Activated T-cell treated with anti-CD3 and anti-CD28 coated beads for 48 hours (primary cell): ENCODE measurements at places on chromosomes 4 and X.

DNA sequence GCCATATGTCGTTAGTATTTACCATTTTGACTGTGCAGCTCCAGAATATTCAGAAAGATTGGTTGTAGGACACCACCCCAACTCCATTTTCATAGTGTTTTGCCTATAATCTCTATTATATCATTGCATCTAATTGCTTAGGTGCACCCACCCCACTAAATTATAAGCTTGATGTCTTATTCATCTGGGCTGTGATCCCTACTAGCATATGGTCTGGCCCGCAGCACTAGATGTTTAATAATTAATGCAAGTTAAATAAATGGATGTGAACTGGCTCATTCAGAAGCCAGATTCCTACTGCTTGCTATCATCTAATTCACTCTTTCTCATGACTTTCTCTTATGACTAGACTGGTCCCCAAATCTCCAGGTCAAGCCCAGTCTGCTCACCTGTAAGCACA is 143.5 kb downstream of the RELL1 start:
- no peak for DNase-seq

GRCh38 chr4:42364266-42365053 is 32.8 kb upstream of the SHISA3 start:
- no peak for DNase-seq

DNA sequence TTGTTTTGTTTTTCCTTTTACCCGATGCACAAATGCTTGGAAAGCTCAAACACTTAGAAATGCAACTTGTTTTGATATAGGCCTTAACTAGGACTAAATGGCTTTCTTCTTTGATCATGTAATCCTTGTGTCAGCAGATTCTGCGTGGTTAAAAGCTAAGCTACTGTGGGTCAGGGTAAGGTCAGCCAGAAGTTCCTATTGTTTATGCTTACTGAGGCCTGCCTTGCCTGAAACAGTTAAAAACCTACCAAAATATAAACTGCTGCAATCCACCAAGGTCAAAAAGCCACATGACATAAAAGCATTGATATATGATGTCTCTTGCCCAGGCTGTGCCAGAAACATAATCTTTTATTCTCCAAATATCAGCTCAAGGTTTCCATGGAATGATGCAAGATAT is 223.4 kb downstream of the FAM47B start:
- no peak for DNase-seq

DNA sequence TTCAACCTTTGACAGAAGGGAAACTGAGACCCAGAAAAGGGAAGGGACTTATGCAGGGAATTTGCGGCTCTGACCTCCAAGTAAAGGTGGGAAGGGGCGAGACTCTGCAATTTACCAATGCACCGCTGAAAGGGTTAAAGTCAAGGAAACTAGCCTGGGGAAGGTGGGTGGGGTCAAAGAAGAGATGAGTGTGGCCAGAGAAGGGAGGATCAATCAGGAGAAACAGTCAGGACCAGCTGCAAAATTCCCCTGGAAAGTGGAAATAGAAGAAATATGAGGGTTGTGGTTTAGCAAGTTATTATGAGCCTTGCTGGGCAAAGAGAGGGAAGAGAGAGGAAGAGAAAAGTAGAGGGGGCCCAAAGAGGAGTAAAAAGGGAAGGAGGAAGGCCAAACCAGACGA is 30.5 kb downstream of the STARD8 start:
- no peak for DNase-seq

DNA sequence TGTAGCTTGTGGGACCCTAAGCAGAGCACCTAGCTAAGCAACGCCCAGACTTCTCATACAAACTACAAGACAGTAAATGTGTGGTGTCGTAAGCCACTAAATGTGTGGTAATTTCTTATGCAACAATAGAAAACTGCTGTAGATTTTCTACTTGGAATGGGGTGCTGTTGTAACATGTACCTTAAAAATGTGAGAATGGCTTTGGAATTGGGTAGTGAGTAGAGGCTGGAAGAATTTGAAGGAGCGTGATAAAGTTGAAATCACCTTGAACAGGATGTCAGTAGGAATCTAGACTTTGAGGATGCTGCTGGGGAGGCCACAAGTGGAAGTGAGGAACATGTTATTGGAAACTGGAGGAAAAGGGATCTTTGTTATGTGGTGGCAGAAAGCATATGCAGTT is 43.2 kb upstream of the FUNDC1 start:
- no peak for DNase-seq

GRCh38 chrX:118904664-118905063 is 69.8 kb upstream of the LONRF3 start:
- no peak for DNase-seq

GRCh38 chr4:67785528-67785927 is 31.3 kb upstream of the GNRHR start:
- no peak for DNase-seq

DNA sequence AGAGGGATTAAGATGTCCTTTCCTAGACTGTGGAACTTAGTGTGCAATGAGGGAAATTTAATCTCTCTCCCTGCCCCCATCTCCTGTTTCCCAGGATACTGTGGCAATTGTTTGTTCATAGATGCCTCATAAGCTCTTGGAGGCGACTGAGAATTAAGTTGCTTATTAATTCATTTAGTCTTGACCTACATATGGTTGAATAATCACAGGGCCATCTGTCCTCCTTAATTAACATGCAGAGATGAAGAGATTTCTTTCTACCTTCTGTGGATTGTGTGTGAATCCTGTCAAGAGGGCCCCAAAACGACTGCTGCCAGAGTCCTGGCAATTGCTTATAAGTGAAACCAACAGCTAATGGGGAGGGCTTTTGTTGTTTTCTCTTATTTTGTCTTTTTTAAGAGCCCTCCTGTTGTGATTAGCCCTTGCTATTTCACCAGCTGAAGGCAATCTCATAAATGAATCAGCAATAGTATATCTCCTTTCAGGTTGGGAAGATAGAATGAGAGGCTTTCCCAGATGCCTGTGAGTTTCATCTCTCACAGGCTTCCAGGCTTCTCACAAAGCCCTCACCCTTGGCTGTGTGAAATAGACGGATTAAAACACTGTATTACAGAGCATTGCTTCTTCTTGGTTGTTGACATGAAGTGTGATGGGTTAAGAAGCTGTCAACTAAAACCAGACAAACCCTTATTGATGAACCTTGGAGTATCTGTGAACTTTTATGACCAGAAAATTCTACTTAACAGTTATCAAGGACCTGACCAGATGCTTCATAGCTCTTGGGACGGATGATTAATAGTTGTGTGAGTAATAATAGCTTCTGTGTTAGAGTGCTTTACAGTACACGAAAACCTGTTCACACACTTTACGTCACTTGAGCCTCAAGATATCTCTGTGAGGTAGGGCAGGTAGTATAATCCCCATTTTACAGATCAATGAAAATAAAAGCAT is 58.5 kb downstream of the PGRMC2 start:
- no peak for DNase-seq

GRCh38 chrX:18755651-18756050 is 48.2 kb downstream of the PPEF1 start:
- DNase-seq: no peak

- DNase-seq: no peak
Observed at GRCh38 chr4:145880355-145880960, 58.2 kb downstream of the ZNF827 start.

- DNase-seq: no peak
Observed at GRCh38 chr4:15506464-15506863, 36.8 kb downstream of the CC2D2A start.

DNA sequence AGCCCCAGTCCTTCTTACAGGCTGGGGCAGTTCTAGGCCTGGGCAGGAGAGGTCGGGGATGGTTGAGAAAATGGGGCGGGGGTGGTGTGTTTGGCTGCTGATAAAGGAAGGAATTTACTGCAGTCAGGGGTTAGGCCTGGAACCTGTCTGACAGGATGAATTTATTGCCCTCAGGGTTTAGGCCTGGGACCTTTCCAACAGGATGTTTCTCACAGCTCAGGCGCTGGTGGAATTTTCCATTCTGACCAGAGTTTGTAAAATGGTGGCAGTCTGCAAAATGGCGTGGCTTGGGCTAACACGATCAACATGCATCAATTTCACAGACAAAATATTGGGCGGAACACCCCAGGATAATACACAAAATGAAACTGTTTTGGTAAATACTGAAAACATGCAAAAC is 83.5 kb upstream of the SPIN4 start:
- DNase-seq: no peak

DNA sequence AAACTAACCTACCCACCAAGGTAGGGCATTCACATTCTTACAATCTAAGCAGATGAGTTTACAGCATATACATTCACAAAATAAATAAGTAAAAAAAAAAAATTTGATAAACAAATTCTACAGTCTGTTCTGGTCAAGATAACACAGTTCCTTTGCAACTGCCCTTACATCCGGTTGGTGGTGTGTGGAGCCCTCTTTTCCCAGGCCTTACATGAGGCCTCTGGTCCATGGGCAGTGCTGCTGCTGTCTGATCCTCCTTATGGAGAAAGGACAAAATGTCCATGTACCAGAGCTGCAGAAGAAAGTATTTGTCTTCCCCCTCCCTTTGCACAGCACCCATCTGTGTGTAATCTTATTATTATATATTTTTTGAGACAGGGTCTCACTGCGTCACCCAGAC is 2.2 kb upstream of the SEPTIN11 start:
- DNase-seq: no peak

DNA sequence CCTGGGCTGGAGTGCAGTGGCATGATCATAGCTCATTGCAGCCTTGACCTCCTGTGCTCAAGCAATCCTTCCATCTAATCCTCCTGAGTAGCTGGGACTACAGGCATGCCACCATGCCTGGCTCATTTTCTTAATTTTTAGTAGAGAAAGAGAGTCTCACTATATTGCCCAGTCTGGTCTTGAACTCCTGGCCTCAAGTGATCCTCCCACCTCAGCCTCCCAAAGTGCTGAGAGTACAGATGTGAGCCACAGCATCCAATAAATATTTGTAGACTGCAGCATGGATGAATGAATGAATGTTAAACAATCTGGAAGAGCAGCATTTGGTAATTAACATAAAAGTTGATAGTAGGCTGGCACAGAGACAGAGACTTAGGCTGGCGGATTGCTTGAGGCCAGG is 20.0 kb downstream of the KLB start:
- no peak for DNase-seq

- no peak for DNase-seq
Observed at GRCh38 chr4:84678976-84679744, 96.2 kb downstream of the CDS1 start.

DNA sequence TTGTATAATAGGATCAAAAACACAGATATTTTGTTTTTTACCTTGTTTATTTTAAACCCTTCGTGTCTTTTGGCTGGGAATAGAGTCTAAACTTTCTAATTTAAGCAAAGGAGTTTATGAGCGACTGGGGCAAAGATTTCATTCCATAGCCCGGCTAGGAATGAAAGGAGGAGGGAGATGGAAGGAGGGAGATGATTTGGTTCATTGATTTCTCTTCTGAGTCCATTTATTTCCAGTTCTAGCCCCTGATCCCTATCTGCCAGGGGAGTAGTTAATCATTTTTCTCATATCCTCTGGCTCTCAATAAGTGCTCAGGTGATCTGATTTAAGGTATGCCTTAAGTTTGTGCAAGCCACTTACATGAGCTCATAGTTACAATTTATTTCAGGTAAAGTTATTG is 120.0 kb downstream of the SPRY1 start:
- no peak for DNase-seq

GRCh38 chr4:112075906-112076305 is 69.3 kb upstream of the FAM241A start:
- no peak for DNase-seq

GRCh38 chr4:112031712-112032328 is 113.4 kb upstream of the FAM241A start:
- DNase-seq: no peak

- no peak for DNase-seq
Observed at GRCh38 chr4:182906786-182907185, 10.4 kb downstream of the DCTD start.

DNA sequence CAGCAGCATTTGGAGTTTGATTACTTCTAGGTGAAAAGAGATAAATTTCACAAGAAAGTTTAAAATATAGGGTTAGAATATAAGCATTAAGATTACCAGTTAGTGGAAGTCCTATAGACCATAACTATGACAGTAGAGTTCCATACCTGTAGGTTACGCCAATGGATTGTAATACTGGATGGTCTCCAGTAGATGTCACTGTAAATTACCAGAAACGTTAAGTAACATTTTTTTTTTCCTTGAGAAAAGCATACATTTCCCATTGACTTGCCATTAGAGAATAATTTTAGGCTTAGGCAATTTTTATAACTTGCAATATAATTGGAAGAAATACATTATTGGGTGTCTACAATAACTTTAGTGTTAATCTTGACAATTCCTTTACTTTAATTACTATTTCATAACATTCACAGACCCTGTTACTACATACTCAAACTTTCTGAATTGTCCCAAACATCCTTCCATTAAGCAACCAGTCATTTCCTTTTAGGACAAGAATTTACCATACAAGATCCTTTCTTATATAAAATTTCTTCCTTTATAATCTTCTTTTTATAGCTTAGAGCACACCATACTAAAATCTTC is 304.1 kb upstream of the TECRL start:
- DNase-seq: no peak
